Stimulated activated CD8-positive, alpha-beta memory T cell treated with anti-CD3 and anti-CD28 coated beads, Interleukin-4, amount 100 ng/mL, for 1 hour (primary cell): ENCODE measurements at places on chromosomes 1 and 21.

DNA sequence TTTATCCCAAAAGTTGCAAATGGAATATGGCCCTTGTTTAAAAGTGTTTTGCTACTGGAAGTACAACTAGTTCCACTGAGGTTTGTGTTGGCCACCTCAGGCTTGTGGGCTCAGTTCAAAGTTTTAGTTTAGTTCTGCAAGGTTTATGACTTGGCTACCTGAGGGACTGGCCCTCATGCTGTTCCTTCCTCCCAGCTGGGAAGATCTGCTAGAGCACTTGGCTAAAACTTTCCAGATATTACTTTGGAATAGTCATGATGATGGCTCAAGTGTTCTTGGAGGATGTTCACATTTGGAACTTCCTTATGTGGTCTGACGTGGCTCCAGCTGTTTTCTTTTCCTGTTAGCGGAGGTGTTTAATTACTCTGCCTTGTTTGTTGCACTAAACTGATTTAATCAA is 110.2 kb upstream of the IVNS1ABP start:
- no peak for DNase-seq

GRCh38 chr1:26747048-26747447 is 40.7 kb upstream of the PIGV start:
- DNase-seq = no peak

DNA sequence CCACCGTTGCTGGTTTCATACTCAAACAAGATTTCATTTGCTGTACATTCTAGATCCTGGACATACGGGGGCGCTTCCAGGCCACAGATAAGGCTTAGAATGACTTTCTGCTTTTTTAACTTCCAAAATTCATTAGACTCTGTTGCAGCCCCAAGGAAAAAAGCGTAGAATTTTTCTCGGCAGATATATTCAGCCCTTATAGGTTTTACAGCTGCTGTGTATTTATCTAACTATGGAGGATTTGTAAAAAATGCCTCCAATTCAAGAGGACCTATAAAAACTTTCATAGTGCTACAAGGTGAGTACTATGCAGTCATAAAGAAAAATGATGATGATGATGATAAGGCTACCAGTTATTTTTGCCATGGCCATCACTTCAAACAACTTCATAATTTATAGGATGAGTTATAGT is 51.6 kb downstream of the SLC30A10 start:
- DNase-seq = no peak

DNA sequence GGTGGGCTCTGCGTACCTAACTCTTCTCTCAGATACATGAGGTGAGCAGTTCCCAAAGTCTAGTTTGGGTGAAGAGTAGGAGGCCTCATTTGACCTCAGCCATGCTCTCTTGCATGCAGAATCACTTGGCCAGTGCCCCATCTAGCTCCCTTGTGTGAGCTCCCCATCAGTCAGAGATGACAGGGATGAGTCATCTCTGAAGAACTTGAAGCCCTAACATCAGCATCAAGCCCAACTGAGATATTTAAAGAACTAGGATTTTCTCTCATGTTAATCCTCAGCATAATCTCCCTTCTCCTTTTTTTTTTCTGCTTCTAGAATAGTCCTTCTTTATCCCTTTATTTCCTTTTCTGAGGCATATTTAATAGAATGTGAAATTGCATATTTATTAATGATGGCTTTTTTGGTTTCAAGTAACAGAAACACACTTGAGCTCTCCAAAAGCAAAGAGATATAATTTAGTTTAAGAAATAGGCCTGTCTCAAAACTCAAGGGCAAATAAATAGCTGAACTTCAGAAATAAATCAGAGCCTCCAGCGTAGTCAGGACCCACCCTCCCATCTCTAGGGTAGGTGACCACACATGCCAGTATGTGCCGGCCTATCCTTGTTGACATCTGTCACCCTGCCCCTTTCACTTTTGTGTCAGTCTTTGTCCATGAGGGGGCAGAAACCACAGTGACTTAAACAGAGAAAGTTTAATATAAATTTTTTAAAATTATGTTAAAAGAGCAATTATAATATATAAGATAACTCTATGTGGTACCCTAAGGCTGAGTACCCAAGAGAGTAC is 112.3 kb downstream of the TSEN15 start:
- DNase-seq = no peak

- DNase-seq = no peak
Measured at GRCh38 chr1:159752135-159752580, 28.6 kb upstream of the DUSP23 start.

GRCh38 chr1:28144203-28145135 is 32.0 kb downstream of the PTAFR start:
- DNase-seq = no peak

DNA sequence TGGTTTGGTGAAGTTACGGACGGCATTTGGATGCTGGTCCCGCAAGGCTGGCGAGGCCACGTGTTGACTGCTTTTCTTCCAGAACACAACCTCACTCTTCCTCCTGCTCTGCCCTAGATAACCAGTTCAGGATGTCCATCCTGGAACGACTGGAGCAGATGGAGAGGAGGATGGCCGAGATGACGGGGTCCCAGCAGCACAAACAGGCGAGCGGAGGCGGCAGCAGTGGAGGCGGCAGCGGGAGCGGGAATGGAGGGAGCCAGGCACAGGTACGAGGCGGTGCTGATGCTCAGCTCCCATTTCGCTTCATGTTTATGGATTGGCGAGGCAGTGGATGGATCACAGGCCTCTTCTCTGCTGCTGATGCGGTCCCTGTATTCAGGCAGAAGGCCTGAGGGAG is 38.8 kb upstream of the VAMP3 start:
- no peak for DNase-seq

- DNase-seq = no peak
Measured at GRCh38 chr1:228836427-228836826, 101.1 kb downstream of the RHOU start.

GRCh38 chr1:84090447-84091245 is 53.4 kb upstream of the PRKACB start:
- DNase-seq = no peak

DNA sequence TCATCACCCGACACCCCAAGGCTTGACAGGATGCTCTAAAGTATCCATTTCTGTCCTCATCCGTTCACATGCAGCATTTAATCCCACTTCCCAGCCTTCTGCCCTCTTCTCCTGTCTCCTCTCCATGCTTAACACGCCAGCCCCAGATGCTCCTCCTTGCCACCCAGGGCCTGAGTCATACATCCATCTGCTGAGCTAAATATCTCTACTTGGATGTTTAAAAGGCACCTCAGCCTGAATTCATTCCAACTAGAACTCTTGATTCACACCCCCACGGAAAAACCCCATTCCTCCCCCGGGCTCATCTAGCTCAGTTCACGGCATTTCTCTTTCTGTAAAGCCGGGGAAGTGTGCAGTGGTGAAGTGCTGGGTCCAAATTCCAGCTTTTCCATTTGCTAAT is 27.7 kb downstream of the TEX35 start:
- DNase-seq = no peak

DNA sequence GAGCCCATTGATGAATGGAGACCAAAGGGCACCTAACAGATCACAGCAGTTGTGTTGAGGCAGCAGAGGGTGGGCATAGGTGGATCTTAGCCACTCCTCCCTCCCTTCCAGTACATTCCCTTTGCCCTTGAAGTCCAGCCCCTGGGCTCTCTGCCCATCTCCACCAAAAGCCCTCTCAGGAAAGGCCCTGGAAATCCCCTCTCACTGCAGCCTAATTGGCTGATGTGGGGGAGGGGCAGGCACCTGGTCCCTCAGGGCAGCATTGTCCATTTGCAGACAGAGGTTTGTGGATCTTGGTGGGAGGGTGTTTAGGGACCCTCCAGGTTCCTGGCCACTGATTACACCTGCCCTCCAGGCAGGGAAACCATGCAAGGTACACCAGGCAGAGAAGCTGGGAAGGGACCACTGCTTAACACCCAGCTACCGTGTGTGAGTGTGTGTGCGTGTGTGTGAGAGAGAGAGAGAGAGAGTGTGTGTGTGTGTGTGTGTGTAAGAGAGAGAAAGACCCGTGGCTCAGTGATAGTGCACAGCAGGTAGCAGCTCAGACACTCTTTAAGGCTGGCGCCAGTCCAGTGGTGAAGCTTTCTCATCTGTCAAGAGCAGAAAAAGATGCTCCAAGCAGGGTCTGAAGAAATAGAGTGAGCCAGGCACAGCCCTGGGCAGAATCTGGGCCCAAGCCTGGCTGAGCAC is 71.1 kb downstream of the MATN1 start:
- DNase-seq = no peak

GRCh38 chr1:52709016-52709415 is 10.9 kb upstream of the COA7 start:
- DNase-seq = no peak

- no peak for DNase-seq
Measured at GRCh38 chr1:223114871-223115270, 28.2 kb downstream of the TLR5 start.

GRCh38 chr1:1623631-1624442 is 8.1 kb upstream of the MMP23B start:
- no peak for DNase-seq

GRCh38 chr1:73463873-73464272 is 734.1 kb downstream of the LRRIQ3 start:
- DNase-seq = no peak

DNA sequence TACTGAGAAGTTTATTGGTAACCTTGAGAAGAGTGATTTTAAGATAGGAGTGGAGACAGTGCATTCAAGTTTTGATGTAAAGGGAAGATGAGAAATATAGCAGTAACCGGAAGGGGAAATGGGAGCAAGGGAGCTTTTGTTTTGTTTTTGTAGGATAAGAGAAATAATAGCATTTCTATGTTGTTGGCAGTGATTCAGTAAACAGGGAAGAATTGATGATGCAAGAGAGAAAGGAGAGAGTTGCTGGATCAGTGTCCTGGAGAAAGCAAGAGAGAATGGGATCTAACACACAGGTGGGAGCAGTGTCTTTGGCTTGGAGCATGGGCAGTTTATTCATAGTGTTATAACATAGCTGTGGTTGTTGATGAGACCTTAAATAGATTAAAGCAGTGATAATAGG is 56.4 kb downstream of the OSBPL9 start:
- no peak for DNase-seq

GRCh38 chr1:76949503-76949902 is 82.2 kb downstream of the ST6GALNAC5 start:
- no peak for DNase-seq

- no peak for DNase-seq
Measured at GRCh38 chr1:176954242-176954641, 210.3 kb downstream of the ASTN1 start.

DNA sequence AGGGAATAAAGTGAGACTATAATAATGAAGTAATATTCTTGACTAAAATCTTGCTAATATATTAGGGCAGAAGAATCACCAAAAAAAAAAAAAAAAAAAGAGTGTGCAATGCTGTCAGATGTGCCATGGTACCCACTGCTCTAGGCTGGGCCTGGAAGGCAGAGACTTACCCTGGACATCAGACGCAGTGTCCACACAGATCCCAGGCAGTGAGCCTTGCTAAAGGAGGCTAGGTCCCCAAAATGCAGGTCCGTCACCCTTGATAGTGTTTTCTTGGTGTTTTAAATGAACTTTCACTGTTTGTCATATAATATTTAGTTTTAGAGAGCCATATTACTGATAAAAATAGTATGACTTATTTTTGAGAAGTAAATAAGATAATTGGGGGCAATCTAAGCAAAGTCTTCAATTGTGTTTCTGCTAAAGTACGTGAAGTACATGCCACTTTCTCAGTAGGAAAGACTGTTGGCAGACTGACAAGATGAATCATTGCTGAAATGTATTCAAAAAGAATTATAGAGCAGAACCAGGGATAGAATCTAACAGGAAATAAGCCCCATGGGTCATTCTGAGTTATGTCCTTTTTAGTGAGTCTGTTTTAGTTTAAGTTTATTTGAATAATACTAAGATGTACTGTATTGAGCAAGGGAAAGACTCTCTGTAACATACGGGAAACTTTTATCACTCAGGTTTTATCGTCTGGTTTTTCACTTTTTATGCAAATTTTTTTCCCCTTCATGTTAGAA is 74.6 kb upstream of the PDC start:
- no peak for DNase-seq

DNA sequence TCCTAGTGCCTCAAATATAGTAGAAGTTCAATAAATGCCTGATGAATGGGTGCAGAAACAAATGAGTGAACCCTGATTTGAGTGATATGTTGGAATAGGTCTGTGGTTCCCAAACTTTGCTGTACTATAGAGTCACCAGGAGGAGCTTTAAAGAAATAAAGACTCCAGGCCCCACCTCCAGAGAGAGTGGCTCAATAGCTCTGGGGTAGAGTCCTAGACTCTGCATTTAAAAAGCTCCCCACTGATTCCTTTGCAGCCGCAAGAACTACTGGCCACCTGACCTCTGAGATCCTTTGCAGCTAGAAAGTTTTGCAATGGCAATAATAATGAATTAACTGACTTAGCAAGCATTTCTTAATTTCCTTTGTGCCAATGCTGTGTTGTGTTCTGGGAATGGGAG is 20.9 kb downstream of the TCHHL1 start:
- DNase-seq = no peak

DNA sequence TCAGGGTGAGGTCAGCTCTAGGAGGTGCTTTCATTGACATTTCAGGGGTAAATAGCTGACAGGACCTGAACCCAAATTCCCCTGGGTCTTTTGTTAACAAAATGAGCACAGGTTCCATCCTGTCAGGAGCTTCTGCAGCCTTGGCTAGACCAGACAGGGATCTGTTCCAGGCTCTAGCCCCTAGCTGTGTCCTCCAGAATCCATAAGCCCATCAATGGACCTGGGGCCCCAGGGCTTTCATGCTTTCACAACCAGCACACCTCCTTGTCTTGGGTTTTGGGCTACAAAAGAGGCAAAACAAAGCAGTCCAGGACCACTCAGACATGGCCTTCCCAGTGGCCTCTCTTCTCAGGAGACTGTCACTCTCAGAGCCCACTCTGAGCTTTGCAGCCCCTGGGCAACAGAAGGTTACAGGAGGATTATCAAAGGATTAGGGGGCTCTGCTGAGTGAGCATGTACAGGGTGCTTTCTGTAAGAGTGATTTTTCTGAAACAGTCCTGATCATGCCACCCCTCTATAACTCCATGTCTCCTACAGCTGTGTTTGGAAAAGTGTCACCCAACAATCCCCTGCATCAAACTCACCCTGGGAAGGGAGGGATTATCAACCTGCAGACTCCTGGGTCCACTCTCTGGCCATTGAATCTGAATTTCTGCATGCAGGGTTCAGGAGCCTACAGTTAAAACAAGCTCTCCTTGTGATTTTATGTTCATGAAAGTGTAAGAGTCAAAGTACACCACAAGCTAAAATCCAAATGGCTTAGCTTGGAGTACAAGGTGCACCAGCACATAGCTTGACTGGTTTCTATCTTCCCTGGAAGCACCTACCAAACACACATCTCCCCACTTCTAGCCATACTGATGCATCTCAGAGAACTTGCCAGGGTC is 67.7 kb upstream of the GCLM start:
- DNase-seq = no peak

GRCh38 chr21:33278721-33279120 is 12.6 kb downstream of the IL10RB start:
- no peak for DNase-seq
